ENCODE measurements at places on chromosomes 5 and 9.
A peak's percentile ranks its signal among the peaks of the same experiment; 100 is the strongest.

GRCh38 chr9:85178474-85178873 is 508.9 kb downstream of the NTRK2 start:
- peak; percentile 6 for DNase-seq

- DNase-seq: no peak
These were observed 151.2 kb downstream of the TTC39B start for GRCh38 chr9:15155826-15156225.

- no peak for DNase-seq
These were observed 1989.3 kb upstream of the WWC1 start for GRCh38 chr5:166302166-166302565.

- DNase-seq: no peak
These were observed 382.9 kb downstream of the GLIS3 start for GRCh38 chr9:3916984-3917383.

DNA sequence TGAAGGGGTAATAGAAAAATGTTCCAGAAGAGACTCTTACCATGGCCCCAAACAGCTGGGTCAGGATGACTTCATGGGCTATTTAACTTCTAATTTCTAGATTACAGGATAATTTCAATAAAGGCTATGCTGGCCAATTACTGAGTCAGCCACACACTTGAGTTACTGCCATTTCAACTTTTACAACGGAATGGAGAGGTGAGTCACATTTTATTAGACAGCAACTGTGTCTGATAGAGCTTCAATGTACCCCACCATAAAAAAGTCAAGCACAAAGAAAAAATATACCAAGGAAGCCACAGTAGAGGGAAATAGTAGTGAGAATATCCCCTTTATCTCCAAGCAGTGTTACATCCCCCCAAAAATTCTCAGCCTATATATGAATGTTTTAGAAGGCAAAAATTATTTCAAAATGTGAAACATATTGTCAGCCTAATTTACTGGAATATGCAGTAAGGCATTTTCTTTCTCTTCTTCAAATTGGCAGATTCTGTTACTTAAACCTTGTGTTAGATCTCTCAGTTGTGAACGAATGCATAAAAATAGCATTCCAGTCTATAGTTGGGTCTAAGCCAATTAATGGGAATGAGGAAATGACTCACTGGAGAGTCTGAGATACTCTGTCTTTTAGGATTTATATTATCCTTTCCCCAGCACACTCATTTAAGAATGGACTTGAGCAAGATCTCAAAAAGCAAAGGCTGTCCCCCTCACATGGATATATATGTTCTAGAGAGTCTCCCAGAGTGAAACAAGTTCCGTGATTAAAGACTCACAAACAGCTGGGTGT is 47.1 kb upstream of the RAI14 start:
- no peak for DNase-seq

DNA sequence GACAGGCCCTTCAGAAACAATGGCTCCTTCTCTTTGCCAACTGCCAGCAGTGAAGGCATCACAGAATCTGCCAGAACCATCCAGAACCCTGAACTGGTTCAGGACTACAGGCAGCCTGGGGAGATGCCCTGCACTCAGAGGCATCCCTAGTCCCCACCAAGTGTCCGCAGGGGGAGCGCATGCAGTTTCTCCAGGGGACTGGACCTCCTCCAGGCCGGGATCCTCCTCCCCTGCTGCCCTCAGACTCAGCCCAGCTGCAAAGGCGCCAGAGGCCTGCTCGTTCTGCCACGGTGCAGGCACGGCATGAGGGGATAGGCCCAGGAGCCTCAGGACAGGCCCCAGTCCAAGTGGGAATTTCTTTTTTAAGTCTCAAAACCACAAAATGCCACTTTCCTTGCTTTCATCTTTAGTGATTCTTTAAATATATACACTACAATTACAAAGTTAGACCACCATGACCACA is 72.0 kb downstream of the SEMA4D start:
- no peak for DNase-seq

DNA sequence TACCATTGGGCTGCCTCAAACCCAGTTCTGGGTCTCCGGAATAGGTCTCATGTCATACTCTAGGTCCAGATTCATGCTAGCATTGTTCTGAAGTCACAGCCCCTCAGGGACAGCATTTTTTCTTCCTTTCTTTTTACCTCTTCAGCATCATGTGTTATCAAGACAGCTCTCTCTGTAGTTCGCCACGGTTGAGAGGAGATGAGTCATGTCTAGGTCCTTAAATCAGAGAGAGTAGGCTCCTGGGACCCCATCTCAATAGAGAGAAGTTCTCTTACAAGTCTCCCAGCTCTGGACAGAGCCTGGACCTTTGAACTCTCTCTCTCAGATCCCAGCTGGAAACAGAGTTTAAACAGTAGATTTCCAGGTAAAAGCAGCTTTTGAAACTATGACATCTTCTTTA is 332.4 kb upstream of the CD180 start:
- no peak for DNase-seq

DNA sequence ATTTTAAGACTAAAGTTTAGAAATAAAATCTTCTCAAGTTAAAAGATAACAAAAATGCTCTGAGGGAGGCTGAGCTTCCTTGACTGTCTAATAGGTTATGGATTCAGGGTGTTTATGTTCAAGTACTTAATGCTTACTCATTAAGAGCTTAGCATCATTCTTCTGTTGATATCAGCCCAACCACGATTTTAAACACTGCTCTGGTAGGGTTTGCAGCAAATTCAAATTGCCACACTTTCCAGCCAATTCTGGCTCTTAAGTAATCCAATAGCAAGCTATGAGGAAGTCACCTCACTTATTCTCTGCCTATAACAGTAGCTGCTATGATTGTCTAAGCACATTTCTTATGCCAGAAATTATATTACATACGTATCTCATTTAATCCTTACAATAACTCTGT is 191.0 kb upstream of the KIF2A start:
- no peak for DNase-seq

DNA sequence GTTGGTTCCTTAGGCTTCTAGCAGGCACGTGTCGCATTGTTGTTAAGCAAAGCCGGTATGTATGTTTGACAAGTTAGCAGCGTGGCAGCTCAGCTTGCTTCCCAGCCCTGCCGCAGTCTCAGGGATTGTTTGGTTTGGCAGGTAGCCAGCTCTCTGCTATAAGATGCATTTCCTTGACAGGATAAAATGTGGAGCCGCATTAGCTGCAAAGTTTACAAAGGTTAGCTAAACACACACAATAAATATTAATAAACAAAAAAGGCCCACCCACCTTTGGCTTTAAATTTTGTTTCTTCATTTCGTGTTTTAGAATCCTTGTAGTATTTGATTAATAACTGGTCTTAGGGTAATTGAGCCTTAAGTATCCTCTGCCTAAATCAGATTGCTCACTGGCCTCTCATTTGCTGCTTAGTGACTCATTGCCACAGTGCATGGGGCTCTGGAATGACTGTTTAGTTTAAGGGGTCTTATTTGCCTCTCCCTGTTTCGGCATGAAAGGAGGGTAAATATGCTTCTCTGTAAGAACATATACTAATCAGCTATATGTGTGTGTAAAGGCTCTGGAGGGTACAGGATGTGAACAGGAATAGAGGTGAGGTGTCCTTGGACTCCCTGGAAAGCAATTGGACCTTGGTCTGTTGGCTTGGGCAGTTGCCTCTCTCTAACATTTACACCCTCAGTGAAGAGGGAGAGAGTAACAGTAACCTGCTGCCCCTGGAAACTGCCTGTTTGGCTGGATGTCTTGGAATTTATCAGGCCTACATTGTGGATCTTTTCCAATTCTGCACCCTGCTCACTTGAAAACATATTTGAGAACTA is 122.0 kb downstream of the GDNF start:
- peak; percentile 81 for DNase-seq

- DNase-seq: no peak
These were observed 8.1 kb upstream of the TENT4A start for GRCh38 chr5:6705088-6705487.

DNA sequence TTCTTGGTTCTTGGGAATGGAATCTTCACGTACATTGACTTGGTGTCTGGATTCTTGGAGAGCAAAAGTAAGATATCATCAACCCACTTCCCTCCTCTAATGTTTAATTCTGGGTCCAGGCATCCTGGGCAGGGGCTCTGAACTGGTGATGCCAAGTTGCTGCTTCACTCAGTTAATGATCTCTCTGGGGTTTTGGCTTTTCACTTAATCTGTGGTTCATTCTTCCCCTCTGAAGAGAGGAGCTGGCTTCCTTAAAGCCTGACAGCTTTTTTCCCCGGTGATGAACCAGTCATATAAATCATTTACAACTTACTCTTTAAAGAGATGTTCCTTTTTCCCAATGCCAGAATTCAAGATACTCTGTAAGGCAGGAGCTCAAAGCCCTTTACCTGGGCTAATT is 65.9 kb downstream of the ARHGAP26 start:
- DNase-seq: no peak

DNA sequence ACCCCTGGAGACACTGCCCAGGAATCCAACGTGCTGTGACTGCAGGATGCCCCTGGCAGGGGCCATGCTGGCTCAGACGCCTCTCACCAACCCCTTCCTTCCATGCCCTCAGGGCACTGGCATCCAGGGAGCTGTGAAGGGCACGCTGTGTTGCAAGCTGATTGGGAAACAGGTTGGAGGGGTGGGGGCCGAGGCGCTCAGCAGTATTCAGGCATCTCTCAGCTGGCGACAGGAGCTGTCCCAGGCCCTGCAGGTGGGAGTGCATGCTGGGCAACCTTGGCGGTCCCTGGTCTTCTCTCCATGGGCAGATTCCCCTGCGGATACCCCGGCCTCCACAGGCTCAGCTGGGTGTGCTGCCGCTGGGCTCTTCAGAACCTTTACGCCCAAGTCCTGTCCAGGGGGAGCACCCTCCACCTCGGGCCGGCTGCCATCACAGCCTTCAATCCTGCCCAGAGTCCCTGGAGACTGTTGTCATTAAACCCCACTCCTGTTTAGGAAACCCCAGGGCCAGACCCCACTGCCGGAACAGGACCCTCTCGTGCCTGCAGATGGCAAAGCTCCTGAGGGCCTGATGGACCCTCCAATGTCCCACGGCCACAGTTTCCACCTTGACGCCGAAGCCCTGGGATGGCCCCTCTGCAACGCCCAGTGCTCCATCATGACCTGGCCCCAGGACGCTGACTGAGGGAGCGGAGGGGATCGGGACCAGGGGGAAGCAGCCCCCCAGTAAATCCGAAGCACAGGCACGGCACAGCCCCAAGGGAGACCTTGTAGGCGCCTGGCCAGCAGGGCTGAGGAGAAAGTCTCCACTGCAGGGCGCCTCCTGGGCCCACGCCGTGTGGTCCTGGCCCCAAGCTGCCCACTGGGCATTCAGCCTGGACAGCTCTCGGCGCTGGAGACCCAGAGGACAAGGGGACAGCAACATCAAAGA is 9.3 kb downstream of the TPPP start:
- DNase-seq: no peak

DNA sequence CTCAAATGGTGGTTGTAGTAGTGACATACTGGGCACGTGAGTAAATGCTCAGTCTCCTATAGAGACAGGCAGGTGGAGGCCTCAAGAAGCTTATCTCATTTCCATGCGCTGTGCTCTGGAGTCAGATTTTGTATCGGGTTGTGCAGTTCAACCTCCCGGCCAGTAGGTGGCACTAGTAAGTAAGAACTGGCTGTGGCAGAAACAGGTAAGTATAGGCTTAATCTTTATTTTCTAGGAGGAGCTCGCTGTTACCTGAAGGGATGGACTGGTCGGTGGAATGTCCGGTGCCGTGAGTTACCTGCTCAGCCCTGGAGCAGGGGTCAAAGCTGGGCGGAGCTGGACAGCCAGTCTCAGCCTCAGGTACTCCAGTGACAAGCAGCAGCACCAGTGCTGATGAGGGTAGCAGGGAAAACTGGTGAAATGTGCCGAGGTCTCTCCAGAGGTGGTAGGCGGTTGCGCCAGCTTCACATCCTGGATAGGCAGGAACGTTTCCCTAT is 880.1 kb upstream of the SEMA6A start:
- peak; percentile 61 for DNase-seq

DNA sequence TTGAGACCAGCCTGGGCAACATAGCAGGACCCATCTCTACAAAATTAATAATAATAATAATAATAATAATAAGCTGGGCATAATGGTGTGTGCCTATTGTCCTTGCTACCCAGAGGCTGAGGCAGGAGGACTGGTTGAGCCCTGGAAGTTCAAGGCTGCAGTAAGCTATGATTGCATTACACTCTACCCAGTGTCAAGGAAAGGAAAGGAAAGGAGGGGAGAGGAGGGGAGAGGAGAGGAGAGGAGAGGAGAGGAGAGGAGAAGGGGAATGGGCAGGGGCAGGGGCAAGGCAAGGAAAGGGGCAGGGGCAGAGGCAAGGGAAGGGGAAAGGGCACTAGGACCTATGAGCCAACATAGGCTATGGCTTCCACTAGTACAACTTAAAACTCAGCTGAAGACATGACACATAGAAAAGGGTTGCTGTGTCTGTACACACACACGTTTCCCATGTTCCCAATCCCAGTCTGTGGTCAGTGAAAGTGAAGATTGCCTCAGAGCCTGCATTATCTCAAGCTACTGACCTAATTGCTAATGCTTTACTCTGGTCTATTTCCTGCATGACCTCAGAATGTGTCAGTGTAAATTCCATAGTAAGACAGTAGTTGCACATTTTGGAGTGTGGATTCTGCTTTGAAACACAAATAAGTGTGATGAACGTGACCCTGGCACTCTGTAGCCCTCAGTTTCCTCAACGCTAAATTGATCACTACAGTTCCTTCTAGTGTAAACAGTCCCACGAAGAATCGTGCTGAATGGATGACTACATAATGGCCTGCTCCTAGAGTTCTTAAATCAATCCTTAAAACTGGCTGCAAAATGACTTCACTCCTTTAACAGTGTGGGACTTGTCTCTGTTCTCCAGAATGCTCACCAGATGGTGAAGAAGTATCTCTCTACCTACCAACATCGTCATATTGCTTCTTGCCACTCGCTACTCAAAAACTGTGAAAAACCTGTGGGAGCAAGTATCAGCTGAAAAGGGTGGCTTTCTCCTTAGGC is 497.0 kb downstream of the RAB3C start:
- DNase-seq: no peak

DNA sequence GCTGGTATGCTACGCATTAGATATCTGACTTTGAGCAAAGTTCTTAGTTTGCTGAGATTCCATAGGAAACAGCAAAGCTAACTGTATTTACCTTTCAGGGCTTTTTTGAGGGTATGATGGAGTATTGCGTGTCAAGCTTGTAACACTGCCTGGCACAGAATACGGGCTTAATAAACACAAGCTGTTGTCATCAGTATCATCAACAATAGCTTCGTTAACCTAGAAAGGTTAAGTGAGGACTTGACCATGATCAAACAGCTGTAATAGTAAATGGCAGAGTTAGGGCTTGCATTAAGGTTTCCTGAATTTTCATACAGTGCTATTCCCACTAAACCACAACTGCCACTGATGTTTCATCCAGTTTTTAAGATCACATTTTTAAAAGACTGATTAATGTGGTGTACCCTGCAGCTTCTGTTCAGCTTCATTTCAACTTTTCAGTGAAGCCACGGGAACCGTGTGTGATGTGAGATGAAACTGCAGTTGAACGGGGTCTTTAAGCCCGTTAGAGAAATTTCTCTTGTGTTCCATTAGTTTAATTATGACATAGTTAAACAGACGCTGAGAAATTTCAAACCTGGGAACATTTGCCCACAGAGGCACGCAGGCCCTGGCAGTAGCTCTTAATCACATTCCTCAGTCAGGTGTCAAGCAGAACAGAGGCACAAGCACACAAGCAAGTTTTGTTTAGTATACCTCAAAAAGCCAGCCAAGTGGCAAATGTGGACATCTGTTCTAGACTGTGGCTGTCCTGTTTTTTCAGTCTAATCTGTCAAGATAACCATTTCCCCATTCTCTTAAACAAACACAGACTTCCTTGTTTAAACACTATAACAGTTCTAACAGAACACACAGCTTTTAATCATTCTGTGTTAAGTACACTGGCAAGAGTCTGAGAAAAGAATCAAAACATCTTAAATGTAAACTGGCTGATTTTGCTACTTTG is 147.1 kb downstream of the ZNF608 start:
- DNase-seq: peak; percentile 79

All from NCI-H2081 treated with DMSO at 0.1 percent for 48 hours (cell line).